K562 (cell line): ENCODE measurements at places on chromosomes 16 and 17.

- no peak for DNase-seq
Measured at GRCh38 chr17:64073771-64074703, 53.6 kb upstream of the ICAM2 start.

- DNase-seq: no peak
Measured at GRCh38 chr17:63629627-63630026, 7.4 kb downstream of the MAP3K3 start.

GRCh38 chr17:4898351-4898750 lies 985 bp upstream of the C17orf107 start:
- no peak for DNase-seq

DNA sequence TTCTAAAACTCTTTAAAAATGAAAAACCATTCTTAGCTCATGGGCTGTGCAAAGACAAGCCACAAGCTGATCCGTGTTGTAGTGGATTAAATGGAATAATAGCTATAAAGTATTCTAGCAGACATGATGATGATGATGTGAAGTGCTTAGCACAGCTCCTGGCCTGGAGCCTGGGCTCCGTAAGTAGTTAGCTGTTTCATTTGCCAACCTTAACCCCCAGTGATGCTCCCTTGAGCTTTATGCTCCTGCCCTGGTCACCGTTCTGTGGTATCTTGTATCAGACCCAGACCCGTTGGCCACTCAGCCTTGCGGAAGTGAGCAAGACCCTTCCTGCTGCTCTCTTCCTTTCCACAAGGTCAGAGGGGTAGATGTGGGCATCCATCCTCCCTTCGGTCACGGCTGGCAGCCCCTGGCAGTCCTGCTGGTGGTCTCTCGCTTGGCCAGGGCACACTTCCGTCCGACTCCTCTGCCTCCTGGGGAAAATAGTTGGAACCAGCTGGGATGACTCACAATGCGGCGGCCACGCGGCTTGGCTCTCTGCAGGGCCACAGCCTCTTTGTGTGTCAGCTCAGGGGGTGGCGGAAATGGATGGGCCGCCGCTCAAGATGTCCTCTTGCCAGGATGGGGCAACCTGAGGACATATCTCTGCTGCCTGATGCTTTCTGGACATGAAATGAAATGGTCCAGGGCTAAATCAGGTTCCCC lies 79.1 kb downstream of the GPR139 start:
- no peak for DNase-seq

- DNase-seq: no peak
Measured at GRCh38 chr17:60920107-60920506, 242.5 kb downstream of the BCAS3 start.

DNA sequence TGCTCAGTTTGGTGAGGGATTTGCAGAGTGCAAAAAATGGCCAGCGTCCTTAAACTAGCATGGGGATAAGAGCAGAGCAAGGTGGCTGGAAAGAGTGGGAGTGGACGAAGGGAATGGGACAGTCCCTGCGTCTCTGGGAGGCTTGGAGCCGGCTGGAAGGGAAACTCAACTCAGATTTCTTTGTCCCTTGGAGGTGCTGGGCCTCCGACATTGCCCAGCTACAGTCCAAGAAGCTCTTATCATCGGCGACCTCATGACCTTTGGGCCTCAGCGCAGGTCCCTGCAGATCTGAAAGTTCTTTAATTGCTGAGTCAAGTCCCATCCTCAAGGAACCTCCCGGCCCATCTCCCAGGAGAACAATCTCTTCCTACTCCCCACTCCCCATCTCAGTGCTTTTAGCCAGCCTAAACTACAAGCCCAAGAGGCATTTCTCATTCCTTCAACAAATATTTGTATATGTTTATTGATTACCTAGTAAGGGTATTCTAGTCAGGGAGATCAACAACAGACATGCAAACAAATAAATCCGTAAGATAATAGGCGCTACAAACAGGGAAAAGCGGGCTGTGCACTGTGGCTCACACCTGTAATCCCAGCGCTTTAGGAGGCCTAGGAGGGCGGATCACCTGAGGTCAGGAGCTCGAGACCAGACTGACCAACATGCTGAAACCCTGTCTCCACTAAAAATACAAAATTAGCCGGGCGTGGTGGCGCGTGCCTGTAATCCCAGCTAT lies 985 bp upstream of the TMEM107 start:
- peak; percentile 23 for DNase-seq

- DNase-seq: no peak
Measured at GRCh38 chr16:50351116-50351515, 17.7 kb downstream of the BRD7 start.

DNA sequence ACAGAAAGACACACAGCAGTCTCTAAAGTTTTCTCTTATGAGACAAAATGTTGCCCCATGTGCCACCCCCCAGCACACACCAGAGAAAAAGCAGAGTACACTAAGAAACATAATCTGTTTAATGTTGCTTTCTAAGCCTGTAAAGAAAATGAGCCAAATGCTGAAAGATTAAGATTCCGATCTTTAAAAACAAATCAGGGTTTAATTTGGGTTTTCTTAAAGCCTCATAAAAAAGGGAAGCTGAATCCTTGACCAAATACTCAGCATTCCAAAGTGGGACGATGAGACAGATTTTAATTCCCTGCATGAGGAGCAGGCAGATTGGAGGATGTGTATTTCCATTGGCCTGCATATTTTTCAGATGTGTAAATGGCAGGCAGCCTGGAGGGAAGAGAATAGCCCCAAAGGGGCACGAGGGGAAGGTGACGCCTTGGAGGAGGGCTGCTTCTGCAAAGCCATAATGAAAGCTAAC lies 118.4 kb downstream of the COPRS start:
- DNase-seq: no peak

- no peak for DNase-seq
Measured at GRCh38 chr16:77850636-77851333, 62.4 kb downstream of the VAT1L start.

GRCh38 chr16:50881956-50882355 lies 140.1 kb downstream of the CYLD start:
- DNase-seq: no peak

DNA sequence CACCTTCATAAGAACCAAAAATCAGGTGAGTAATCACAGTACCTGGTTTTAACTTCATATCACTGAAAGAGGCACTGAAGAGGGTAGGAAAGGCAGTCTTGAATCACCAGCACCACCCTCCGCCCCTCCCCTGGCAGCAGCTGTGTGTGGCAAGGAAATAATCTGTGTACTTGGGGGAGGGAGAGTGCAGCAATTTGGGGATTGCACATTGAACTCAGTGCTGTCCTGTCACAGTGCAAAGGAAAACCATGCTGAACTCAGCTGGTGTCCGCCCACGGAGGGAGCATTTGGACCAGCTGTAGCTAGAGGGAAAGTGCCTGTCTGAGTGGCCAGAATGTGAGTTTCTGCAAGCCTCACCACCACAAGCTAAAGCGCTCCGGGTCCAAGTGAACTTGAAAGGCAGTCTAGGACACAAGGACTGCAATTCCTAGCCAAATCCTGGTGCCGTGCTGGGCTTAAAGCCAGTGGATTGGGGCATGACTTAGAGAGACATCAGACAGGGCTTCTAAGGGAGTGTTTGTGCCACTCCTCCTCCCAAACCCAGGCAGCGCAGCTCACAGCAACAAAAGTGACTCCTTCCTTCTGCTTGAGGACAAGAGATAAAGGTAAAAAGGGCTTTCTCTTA lies 39.7 kb upstream of the ALDH3A1 start:
- DNase-seq: no peak

GRCh38 chr16:12215277-12216105 lies 239.0 kb downstream of the SNX29 start:
- no peak for DNase-seq

GRCh38 chr16:15404792-15405191 lies 9.2 kb downstream of the MPV17L start:
- no peak for DNase-seq

DNA sequence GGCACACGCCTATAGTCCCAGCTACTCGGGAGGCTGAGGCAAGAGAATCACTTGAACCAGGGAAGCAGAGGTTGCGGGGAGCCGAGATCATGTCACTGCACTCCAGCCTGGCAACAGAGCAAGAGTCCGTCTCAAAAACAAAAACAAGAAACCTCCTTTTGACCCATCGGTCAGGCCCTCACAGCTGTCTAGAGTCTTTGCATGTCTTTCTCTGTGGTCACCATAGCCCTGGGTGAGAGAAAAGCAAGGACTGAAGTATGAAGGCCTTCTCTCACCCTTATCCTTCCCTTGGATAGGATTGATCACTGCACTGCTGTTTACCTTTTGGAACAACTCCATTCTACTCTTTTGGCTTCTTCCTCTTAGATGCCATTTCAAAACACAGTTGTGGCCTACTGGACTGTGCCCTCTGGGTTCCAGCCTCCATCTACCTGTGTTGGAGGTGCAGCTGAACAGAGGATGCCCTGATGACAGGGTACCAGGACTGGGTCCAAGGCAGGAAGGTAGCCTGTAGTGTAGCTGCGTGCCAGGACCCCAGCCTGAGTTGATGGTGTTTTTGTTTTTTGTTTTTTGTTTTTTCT lies 37.1 kb downstream of the LDHD start:
- no peak for DNase-seq

DNA sequence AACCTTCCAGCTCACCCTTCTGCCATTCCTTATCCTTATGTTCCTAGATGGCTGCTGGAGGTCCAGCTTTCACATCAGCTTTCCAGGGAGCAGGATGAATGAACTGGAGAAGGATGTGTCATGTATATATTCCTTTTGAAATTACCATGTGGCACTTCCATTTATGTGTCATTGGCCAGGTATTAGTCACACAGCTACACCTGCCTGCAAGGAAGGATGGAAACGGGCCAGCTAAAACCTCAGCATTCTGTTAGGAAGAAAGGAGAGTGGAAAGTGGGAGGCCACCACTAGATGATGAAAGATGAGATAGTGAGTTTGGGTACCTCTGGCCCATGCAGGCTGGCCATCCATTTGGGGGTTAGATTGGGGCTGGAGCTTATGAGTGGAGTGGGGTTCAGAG lies 67.5 kb downstream of the KSR1 start:
- no peak for DNase-seq

DNA sequence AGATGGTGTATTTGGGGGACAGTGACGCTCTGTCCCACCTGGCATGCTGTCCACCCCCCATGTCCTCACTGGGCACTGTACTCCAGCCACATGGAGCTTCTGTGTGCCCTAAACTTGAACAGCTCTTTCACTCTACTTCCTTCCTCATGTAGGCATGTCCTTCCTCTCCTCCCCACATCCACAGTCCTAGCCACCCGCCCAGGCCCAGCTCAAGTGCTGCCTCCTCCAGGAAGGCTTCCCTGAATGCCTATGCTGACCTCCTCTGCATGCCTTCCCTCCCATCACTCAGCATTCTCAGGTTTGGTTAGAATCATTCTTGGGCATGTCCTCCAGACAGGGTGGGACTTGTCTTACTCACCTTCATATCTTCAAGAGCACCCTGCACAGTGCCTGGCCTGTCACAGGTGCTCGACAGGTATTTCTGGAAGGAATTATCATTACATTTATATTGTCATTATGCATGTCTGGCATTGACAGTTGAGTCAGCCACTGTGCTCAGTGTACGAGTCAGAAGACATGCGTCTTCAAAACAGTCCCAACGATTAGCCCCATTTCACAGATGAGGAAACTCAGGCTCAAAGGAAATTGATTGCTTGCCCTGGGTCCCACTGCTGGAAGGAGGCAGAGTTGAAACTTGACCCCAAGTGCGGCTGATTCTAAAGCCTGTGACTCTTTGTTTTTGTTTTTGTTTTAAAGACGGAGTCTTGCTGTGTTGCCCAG lies 42.1 kb upstream of the TOB1 start:
- no peak for DNase-seq

DNA sequence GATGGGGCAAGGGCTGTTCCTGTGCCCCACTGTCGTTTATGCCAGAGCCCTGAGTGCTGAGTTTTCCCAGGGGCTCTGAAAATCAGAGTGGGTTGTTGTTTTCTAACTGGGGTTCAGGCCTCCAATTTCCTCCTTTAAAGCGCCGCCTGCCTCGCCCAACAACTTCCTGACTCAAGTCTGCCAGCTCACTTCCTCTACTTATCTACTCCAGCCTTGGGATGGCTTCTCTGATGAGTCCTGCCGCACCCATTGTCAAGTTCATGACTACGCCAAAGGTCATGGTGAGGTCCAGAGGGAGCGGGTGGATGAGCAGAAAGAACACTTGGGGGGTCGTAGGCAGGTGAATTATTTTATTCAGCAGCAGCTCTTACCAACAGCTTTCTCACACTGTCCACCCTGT lies 104.7 kb downstream of the UTP18 start:
- DNase-seq: peak; percentile 47

DNA sequence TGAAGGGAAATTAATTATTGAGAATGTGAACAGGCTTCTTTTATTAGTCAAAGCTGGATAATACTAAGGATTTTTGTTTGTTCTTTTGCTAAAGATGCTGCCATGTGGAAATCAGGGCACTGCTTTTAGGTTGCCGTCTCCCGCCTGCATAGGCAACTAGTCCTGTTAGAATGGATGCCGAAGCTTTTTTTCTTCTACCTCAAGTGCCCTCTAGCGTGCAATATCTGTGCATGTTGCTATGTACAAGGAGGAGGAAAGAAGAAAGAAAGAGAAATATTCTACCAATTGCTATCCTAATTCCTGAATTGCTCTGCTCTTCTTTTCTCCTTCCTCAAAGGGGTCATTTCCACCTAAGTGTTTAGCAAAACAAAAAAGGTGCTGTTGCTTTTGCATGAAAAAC lies 5.2 kb upstream of the CDH8 start:
- DNase-seq: no peak

- peak; percentile 92 for DNase-seq
Measured at GRCh38 chr16:85171759-85172454, 59.6 kb upstream of the CIBAR2 start.

DNA sequence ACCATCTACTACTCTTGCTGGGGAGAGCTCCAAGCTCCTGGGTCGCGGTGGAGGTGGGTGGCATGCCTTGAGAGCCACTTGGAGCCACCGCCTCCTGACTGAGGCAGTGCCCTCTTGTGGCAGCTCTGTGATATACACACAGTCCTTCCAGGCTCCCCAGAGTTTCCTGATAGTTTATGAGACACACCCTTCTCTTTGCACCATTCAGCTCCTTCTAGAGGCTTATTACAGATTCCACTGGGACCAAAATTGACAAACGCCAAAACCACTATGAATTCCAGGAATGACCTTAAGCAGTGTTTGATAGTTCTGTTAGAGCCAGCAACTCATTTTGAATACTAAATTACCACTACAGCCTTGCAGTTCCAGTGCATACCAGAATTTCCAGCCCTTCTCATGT lies 170.1 kb upstream of the CDH13 start:
- DNase-seq: peak; percentile 74

DNA sequence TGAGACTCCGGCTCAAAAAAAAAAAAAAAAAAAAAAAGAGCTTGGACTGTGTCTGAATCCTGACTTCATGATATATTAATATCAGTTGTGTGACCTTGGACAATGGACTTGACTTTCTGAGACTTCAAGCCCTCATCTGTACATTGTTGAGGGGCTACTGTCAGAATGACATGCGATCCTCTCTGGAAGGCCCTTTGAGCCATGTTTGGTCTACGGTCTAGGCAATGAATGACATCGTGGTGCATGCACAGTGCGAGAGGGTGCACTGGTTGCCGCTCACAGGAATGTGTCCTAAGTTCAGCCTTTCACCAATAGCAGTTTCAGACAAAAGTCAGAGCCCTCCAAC lies 43.0 kb upstream of the ZNF629 start:
- DNase-seq: no peak

DNA sequence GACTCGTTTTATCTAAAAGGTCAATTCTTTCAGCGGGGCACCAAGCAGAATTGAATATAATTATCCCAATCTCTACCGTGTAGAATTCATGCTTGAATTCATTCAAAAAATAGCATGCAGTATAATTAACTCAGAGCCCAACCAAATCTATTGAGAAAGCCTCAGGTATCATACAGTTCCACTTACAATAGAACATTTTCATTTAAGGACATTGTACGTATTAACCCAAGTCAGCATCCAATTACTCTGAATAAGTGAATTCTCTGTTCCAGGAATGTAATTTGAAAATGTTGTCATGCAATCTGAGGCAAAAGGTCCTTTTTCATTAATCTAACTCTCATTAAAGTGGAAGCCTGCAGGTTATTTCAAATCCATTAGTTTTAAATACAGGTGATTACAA lies 78.5 kb downstream of the SALL1 start:
- no peak for DNase-seq
